Activated gamma-delta T cell (primary cell): ENCODE measurements at places on chromosomes 7 and 10.
A peak's percentile ranks its signal among the peaks of the same experiment; 100 is the strongest.

GRCh38 chr7:22911889-22912288 lies 89.2 kb upstream of the TOMM7 start:
- DNase-seq, result no peak

GRCh38 chr10:84097787-84098353 lies 41.4 kb upstream of the GHITM start:
- DNase-seq, result no peak

- no peak for DNase-seq
These were observed 4.5 kb downstream of the FGF8 start for GRCh38 chr10:101771380-101771779.

GRCh38 chr7:10940704-10941355 lies 32.8 kb upstream of the PHF14 start:
- DNase-seq, result no peak

- DNase-seq, result no peak
These were observed 92.8 kb downstream of the TCF7L2 start for GRCh38 chr10:113042868-113043267.

GRCh38 chr7:5296611-5297226 lies 14.0 kb downstream of the SLC29A4 start:
- DNase-seq, result peak; percentile 72

DNA sequence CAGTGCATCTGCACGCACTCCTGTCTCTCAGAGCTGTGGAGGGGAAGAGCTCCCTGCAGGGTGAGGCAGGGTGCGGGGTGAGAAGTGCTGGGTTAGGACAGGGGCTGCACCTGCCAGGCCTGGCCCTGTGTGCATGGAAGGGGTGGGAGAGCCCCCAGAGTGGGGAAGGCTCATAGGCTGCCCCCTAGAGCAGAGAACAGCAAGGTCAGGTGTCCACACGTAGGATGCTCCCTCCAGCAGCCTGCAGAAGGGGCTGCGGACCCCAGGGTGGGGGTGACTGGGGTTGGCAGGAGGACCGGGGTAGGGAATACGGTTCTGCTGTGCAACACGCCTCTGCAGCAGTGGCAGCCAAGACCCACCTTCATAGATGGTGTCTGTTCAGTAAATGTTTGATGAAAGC lies 208.6 kb downstream of the PTPRN2 start:
- no peak for DNase-seq

GRCh38 chr10:32347363-32348022 lies 535 bp upstream of the EPC1 start:
- DNase-seq, result no peak

DNA sequence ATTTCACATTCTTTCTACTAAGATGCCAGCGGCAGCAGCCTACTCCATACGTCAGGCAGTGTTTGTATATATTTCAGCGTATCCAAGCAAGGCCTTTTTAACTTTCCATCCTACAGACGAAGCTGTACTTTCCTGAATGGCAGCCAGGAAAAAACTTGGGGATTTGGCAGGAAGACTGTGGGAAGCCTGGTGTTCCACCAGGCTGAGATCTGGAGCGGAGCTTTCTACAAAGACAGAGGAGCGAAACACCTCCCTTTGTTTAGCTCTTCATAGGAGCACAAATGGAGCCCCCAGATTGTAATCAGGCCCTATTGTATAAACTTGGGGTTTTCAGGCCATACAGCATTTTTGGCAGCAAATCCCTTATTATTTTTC lies 143.8 kb downstream of the TES start:
- DNase-seq, result no peak

DNA sequence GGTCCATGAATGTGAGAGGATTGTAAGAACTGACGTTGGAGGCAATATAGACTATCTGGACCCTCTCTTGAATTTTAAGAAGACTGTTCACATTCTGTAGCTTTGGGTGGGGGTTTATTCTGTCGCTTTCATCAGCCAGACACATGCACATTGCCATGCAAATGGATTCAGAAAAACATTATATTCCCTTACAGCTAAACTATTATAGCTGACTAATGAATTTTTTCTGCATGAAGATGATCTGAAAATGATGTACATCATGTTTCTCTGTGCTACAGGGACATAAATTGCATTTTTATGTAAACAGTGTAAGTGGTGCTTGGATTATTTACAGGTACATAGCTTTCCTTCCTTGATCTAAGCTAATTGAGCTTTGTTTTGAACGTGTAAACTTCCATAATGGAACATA lies 1.5 kb downstream of the MET start:
- DNase-seq, result no peak

GRCh38 chr7:45873355-45873754 lies 473 bp upstream of the CCDC201 start:
- DNase-seq, result no peak

GRCh38 chr7:132049462-132050304 lies 493.3 kb upstream of the PODXL start:
- DNase-seq, result no peak
